Caco-2 (cell line): ENCODE measurements at places on chromosomes 7 and 10. TPM values are rescaled to one million over a fixed set of nuclear protein-coding genes. Genes with fewer than 3 reads are reported as not detected.
A peak's percentile ranks its signal among the peaks of the same experiment; 100 is the strongest.

- peak; percentile 78 for DNase-seq
These were observed 7.5 kb downstream of the DYNC2I1 start for GRCh38 chr7:158863611-158864506.

GRCh38 chr7:120444650-120445049 is 171.7 kb downstream of the KCND2 start:
- DNase-seq = no peak

DNA sequence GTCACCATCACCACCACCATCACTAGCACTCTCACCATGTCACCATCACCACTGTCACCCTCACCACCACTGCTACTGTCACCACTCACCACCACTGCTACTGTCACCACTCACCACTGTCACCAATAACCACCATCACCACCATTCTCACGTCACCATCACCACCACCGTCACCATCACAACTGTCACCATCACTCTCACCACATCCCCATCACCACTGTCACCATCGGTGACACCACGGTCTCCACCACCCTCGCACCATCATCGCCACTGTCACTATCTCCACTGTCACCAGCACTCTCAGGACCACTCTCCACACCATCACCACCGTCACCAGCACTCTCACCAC is 130.4 kb downstream of the MAD1L1 start:
- DNase-seq = no peak

GRCh38 chr10:116104210-116104932 is 168.6 kb downstream of the GFRA1 start:
- no peak for DNase-seq

APBB1IP gene
- 0.14 and 0.16 TPM in 2 replicates for total RNA-seq
